ENCODE measurements at places on chromosomes 6 and 20.
A peak's percentile ranks its signal among the peaks of the same experiment; 100 is the strongest.

- DNase-seq, result no peak
These were observed 283.4 kb upstream of the RUNX2 start for GRCh38 chr6:45044510-45045252.

DNA sequence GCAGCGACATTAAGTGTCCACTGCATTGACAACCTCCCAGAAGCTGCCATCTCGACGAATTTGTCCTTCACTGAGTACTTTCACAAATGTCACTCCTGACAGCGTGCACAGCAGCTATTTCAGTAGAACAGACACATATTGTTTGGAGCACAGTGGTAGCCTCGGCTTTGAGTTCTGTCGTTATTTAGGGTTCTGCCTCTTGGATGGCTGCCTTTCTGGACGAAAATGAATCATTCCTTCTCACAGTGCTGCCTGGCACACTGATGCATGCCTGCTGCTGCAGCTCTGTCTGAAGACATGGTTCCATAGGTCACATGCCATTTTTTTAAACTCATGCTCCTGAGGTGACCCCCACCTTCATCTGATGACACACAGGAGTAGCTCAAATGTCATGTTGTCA is 477.0 kb downstream of the C6orf118 start:
- no peak for DNase-seq

DNA sequence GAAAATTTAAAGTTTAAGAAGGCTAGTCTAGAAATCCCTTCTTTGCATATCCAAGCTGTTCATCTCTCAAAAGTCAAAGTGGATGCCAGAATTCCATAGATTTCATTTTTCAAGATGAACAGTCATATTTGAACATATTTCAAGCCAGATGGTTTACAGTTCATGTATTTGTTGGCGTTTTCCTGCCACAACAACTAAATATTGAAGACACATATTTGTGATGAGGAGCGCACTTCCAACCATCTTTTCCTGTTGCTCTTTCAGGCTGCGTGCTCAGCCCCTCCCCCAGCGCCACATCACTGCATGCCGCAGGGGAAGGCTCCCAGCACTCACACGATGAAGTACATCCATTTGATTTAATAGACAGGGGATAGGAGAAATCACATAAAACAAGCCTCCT is 5.9 kb upstream of the NOX3 start:
- DNase-seq, result no peak

DNA sequence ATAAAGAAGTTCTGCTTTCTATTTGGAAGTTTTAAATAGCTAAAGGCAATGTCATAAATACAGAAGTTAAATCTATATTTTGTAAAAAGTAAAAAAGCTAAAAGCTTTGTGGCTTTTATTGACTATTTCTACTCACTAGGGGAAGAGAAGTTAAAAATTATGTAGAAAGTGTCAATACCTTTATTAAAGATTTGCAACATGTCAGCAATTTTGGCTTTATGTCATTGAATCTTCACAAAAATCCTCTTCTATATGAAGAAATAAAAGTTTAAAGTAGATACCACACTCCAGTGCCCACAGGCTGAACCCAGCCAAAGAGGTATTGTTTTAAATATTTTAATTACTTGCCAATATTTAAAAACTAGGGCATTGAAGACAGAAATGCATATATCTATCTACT is 160.6 kb upstream of the HSF2 start:
- no peak for DNase-seq

GRCh38 chr20:62980970-62981369 is 25.8 kb downstream of the BHLHE23 start:
- no peak for DNase-seq

DNA sequence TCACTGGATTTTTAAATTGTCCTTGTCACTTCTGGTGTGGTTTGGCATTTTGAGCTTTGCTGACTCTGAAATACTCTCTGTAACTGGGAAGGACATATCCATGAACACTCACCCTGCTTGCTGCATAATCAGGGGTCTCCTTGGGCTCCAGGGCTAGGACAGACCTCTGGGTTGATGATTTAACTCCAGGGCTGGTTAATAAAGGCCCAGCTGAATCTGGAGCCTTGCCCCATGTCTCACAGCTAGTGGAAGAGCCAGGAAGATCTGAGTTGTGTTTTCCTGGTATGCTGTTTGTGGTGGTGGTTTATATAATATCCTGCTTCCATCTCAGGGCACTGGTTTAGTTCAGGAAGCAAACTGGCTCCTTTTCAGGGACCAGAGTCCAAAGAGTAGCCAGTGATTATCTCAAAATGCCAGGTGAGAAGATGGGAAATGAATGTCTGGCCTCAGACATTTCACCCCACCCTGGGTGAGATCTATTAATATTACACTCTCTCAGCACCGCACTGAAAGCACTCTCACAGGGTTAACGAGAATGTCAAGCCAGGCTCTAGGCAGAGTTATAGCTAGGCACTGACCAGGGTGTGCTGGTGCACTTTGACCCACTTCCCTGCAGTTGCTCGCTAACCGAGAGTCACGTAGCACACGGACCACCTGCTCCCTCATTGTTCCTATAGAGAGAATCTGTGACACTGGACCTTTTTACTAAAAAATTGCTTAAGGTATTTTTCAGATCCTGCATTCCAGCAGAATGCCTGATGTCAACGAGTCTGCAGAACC is 90.1 kb upstream of the SLC22A16 start:
- DNase-seq, result no peak

DNA sequence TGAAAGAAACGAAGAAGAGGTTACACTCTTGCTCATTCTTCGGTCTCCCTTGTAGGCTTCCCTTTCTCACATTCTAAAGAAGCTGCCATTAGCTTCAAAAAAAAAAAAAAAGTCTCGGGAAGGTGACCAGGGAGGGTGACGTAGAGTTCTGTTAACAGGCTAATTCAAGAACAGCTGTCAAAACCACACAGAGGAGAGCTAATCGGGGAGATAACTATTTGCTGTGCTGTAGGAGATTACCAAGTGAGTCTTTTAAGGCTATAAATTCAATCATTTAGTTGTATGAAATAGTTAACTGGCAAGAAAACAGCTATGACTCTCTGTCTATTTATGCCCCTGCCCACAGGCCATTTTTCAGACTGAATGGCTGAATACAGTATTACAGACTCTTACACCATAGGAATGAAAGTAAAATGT is 256.8 kb downstream of the SYNE1 start:
- DNase-seq, result peak; percentile 78

- DNase-seq, result no peak
These were observed 37.4 kb downstream of the IL22RA2 start for GRCh38 chr6:137136065-137136464.

DNA sequence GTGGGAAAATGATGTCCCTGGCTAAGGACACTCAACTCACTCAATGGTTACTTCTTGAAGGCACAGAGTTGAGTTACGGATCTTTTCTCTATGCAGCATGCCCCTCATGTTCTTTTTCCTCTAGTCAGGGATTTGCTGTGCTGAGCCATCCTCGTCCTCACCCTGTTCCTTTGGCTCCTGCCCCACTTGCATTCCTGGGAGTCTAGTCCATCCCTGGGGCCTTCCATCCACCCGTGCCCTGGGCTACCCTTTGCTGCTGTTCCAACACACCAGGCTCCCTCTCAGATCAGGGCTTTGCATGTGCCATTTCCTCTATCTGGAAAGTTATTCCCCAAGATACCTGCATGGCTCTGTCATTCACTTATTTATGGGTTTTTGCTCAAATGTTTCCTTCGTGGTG is 13.3 kb upstream of the KCNG1 start:
- DNase-seq, result no peak

GRCh38 chr20:62009322-62009721 is 56.4 kb downstream of the TAF4 start:
- no peak for DNase-seq

DNA sequence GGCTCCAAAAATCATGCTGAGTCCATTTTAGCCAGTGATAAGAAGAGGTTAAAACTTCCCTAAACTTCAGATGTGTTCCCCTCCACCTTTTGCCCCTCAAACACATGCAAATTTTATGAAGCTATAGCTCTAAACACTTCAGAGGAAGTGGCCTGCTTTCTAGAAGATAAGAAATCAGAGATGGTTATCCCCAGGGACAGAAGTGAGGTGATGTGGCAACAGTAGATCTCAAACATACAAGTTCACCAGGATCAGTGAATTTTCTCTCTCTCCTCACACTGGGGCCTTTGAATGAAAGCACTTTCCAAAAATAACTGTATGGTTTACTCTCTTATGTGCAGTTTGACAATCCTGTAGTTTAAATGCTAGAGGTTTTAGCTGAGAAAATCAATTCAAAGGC is 332.0 kb downstream of the BTBD9 start:
- DNase-seq, result no peak

DNA sequence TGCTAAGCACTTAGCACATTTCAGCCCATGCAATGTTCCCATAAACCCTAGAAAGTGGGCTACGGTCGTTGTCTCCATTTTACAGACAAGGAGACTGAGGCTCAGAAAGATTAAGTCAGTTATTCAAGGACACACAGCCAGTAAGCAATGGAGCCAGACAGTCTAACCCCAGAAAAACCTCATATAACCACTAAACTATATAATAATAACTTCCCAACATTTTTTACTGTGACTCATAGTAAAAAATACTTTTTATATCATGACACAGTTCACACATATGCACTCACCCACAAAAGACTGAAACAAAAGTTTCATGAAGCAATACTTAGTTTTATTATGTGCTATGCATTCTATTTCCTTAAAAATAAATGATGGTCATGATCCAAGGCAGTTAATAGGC is 66.2 kb upstream of the EYA2 start:
- DNase-seq, result no peak

- DNase-seq, result no peak
These were observed 533 bp downstream of the MRPS18A start for GRCh38 chr6:43687079-43687436.

- no peak for DNase-seq
These were observed 954.7 kb upstream of the ADGRB3 start for GRCh38 chr6:67680297-67680932.

DNA sequence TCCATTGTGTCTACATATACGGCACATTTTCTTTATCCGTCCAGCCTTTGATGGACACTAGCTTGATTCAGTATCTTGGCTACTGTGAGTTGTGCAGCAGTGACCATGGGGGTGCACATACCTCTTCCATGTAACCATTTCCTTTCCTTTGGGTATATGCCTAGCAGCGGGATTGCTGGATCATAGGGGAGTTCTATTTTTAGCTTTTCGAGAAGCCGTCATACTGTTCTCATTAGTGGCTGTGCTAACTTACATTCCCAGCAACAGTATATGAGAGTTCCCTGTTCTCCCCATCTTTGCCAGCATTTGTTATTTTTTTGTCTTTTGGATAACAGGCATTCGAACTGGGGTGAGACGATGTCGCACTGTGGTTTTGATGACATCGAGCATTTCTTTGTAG is 395.0 kb downstream of the SMOC2 start:
- DNase-seq, result no peak

DNA sequence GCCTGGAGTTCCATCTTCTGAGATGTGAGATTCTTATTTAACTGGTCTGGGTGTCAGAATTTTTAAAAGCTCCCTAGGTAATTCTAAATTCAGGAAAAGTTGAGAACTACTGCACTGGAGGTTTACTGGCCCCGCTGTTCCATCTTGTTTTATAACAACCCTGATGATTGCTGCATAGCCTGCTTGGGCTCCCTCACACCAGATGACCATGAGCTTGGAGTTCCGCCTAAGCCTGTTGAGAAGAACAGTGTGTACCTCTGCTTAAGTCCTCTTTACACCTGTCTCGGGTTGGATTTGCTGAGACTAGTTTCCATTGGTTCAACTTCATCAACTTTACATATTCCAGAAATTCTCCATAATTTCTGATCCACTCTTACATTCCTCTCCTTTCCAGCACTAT is 77.9 kb downstream of the FKBP5 start:
- DNase-seq, result no peak

GRCh38 chr6:4653141-4653540 is 123.1 kb upstream of the CDYL start:
- DNase-seq, result no peak

DNA sequence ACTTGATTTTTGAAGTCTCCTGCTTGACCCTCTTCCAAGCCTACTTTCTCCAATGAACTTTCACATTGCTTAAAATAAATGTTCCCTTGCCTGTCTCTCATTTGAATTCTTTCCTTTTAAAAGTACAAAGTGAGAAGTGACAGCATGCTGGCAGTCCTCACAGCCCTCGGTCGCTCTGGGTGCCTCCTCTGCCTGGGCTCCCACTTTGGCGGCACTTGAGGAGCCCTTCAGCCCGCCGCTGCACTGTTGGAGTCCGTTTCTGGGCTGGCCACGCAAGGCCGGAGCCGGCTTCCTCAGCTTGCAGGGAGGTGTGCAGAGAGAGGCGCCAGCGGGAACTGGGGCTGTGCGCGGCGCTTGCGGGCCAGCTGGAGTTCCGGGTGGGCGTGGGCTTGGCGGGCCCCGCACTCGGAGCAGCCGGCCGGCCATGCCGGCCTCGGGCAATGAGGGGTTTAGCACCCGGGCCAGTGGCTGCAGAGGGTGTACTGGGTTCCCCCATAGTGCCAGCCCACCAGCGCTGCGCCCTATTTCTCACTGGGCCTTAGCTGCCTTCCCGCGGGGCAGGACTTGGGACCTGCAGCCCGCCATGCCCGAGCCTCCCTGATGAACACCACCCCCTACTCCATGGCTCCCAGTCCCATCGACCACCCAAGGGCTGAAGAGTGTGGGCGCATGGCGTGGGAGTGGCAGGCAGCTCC is 31.9 kb downstream of the SERPINB6 start:
- DNase-seq, result no peak

DNA sequence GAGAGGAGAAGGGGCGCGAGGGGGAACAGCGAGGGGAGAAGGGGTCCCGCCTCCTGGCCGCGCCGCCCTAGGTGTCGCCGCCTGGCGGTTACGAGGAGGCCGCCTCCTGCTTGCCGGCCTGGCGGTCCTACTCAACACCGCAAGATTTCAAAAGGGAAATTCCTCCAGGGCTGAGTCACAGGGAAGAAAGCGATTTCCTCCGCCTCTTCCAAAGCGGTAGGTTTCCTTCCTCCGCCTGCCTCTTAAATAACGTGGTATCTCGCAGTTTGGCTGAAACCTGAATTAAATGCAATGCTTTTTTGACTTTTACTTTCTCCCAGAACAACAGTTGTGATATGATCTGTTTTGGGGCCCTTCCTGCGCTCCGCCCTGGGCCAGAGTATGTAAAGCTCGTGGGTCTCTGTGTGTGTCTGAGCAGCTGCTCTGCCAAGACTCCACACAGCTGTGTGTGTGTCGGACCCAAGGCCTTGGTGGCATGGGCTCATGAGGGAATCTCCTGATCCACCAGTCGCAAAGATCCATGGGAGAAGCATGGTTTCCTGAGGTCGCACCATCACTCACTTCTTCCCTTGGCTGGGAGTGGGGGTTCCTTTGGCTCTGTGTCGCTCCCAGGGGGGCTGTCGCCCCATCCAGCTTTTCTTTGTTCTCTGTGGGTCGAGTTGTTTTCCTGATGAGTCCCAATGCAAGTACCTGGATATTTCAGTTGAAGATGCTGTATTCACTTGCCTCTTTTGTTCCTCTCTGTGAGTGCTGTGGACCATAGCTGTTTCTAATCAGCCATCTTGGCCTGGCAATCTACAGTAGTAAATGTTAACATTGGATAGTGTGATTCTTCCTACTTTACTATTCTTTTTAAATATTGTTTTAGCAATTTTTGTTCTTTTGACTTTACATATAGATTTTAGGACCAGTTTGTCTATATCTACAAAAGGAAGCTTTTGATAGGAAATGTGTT is 31.6 kb upstream of the NOTCH4 start:
- DNase-seq, result peak; percentile 62

GRCh38 chr20:57166568-57167291 is 99.7 kb downstream of the BMP7 start:
- DNase-seq, result no peak
